ENCODE measurements at places on chromosomes 7 and 10.
A peak's percentile ranks its signal among the peaks of the same experiment; 100 is the strongest.

DNA sequence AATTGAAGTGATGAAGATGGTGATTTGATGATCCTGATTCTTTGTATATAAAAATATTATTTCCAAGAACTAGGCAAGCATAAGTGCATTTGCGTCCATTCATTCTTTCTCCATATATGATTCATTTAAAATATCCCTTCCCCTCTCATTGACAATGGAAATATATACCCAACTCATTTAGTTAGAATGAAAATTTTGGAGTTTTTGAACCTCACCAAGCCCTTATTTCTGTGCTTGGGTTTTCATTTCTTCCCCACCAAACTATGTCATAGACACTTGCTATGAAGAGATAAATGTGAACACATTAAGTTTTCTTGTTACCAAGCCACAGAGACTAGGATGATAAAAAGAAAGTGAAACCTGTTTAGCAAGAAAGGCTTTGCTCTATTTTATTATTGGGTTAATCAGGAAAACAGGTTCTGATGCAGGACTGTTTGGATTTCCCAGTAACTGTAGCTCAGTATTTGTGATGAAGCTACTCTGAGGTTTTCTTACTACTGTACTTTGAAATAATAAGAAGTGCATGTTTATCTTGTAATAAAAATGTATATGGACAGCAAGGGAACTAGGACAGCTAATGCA lies 68.3 kb downstream of the ITGB1 start:
- DNase-seq: peak; percentile 56

GRCh38 chr10:17029581-17030271 lies 99.9 kb downstream of the CUBN start:
- DNase-seq: peak; percentile 11

- DNase-seq: no peak
Measured at GRCh38 chr7:112159351-112159750, 46.8 kb downstream of the DOCK4 start.

DNA sequence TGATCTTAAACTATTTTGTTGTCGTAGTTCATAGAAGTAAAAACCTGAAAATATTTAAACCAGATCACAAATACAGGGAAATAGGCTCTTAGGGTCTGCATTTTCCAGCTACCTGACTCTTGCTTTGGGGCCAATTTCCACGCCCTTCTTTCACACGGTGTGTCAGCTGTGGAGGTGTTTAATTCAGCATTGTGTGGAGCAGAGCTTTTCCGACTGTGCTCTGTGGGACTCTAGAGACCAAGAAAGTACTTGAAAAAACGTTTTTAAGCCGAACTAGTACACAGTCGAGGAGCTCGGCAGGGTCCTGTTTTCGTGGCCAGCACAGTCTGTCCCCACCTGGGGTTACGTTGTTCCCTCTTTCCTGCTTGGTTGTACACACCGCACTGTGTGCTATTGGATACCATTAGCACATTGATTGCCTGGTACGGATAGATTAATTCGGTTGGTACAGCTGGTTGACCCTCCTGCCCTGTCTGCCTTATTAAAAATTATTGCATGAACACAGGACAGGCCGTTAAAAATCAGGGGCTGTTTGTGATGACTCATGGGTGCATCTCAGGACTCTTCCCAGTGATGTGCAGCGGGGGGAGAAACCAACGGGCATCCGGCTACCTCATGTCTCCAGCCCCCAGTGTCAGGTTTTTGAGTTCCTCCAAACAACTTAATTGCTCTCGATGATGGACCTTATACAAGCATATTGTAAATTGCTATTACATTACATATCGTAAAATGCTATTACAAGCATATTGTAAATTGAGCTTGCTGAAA lies 80.7 kb upstream of the BTBD16 start:
- peak; percentile 54 for DNase-seq

GRCh38 chr10:34650156-34650555 lies 164.9 kb downstream of the PARD3 start:
- DNase-seq: no peak

DNA sequence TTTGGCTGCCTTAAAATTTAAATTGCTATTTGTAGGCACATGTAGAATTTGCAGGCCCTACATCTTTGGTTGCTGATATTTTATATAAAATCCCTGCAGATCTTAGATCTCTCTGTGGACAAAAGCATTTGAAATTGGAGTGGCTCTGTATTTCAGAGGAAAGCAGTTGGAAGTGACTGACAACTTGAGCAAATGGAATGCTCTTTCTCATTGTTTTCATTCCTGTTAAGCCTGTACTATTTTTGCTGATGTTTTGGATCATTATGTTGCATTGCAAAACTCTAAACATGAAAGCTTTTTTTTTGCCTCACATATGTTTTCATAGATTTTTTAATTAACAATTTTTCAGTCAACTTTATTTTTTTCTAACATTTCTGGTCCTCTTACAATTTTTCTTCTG lies 251.2 kb upstream of the MDFIC start:
- DNase-seq: no peak

All from LNCaP clone FGC (cell line).